Vagina (tissue), 2 donors: ENCODE measurements at places on chromosomes 7 and 10. TPM values are rescaled to one million over a fixed set of nuclear protein-coding genes. Genes with fewer than 3 reads are reported as not detected.

GRCh38 chr10:123565691-123566660 lies 100.2 kb upstream of the GPR26 start:
- peak; percentile 64 for DNase-seq

GRCh38 chr10:2541176-2541575 lies 526.2 kb upstream of the PFKP start:
- DNase-seq, result no peak

GRCh38 chr10:72058989-72059842 lies 29.1 kb downstream of the SPOCK2 start:
- no peak for DNase-seq

DNA sequence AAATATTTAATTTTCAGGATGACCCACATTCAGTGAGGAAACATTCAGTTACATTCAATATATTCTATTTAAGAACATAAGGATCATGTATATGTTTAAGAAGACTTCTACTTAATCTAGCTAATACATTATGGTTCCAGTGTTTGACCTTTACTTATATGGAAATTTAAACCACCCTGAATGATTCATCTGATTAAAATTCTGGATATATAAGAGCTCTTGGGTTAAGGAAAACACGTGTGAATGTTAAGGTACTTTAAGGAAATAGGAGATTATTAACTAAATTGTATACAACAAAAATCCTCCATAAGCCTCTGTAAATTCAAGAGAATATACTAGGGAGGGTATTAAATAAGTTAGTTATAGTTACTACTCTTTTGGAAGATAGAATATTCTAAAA lies 40.9 kb downstream of the HDAC9 start:
- DNase-seq, result no peak

Gene HOXA7
- 23.8 TPM for total RNA-seq
